ENCODE measurements at places on chromosomes 6 and 20.
A peak's percentile ranks its signal among the peaks of the same experiment; 100 is the strongest.

- no peak for DNase-seq
Observed at GRCh38 chr6:10425176-10425974, 10.5 kb upstream of the TFAP2A start.

GRCh38 chr20:61879303-61879620 lies 186.4 kb downstream of the TAF4 start:
- no peak for DNase-seq

DNA sequence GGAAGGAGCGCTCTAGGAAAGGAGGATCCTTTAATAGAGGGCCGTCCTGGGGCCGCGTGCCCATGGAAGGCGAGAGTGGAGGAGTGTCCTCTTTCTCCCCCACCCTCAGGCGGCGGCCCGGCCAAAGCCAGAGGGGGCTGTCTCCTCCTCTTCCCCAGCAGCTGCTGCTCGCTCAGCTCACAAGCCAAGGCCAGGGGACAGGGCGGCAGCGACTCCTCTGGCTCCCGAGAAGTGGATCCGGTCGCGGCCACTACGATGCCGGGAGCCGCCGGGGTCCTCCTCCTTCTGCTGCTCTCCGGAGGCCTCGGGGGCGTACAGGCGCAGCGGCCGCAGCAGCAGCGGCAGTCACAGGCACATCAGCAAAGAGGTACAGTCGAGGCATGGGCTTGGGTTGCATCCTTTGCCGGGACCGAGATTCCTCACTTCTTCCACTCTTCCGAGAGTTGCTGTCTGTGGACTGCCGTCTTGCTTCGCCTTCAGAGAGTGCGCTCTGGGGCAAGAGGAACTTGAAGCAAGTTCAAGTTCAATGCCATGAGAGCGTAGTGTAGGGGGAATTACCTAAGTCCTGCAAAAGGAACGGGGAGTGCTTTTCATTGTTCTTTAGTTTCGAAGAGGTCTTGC lies at the start of gene LAMA2:
TSS of gene LAMA2 (plus strand) at position 148 of the 621 bp plus-strand sequence. CDS start at position 256, 108 bp downstream.
- DNase-seq = peak; percentile 96

DNA sequence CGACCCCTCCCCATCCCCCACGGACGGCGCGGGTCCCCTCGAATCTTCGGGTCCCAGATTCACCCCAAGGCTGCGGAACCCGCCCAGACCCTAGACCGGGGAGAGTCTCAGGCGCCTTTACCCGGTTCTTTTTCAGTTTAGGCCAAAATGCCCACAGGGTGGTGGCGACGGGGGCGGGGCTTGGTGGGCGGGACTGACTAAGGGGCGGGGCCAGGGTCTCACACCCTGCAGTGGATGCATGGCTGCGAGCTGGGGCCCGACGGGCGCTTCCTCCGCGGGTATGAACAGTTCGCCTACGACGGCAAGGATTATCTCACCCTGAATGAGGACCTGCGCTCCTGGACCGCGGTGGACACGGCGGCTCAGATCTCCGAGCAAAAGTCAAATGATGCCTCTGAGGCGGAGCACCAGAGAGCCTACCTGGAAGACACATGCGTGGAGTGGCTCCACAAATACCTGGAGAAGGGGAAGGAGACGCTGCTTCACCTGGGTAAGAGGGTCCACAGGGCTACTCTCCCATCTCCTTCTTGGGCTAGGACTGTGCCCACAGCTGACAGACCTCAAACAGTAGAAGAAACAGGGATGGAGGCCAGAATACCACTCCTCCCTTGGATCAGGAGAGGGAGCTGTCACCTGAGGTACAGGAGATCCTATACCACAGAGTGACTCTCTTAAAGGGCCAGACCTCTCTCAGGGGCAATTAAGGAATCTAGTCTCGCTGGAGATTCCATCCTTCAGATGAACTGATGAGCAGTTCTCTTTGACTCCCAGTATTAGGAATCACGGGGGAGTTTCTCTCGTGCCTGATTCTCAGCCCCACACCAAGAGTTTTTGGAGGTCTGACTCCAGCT lies 942 bp downstream of the HLA-E start:
- peak; percentile 61 for DNase-seq

GRCh38 chr6:123804787-123805540 lies 1.3 kb downstream of the NKAIN2 start:
- DNase-seq = no peak

Data from myocyte (in vitro differentiated cells).